ENCODE measurements at places on chromosomes 13 and 19.

DNA sequence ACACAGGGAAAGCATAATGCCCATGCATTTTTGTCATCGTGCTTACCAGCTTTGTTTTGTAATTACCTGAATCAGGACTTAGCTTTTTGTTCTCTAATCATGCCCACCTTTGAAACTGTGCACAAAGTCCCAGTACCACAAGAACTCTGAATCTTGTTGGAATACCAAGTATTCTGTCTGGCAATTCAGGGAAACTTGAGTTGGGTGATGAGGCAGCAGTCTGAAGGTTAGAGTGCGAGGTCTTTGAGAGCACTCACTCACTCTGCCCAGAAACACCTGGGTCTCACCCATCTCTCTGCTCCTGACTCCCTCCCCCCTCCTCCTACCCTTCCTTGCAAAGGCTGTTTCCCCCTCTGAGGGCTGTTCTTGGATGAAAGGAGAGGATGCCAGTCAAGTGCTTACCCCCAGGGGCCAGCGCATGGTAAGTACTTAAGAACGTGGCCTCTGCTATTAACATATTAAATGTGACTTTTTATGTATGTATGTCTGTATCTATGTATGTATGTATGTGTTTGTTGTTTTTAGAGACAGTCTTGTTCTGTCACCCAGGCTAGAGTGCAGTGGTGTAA is 22.4 kb downstream of the SIPA1L3 start:
- DNase-seq: no peak

- peak; percentile 14 for DNase-seq
These were observed 30.7 kb upstream of the WASF3 start for GRCh38 chr13:26526702-26527216.

GRCh38 chr13:73657821-73658540 is 476.2 kb downstream of the KLF12 start:
- DNase-seq: peak; percentile 39

DNA sequence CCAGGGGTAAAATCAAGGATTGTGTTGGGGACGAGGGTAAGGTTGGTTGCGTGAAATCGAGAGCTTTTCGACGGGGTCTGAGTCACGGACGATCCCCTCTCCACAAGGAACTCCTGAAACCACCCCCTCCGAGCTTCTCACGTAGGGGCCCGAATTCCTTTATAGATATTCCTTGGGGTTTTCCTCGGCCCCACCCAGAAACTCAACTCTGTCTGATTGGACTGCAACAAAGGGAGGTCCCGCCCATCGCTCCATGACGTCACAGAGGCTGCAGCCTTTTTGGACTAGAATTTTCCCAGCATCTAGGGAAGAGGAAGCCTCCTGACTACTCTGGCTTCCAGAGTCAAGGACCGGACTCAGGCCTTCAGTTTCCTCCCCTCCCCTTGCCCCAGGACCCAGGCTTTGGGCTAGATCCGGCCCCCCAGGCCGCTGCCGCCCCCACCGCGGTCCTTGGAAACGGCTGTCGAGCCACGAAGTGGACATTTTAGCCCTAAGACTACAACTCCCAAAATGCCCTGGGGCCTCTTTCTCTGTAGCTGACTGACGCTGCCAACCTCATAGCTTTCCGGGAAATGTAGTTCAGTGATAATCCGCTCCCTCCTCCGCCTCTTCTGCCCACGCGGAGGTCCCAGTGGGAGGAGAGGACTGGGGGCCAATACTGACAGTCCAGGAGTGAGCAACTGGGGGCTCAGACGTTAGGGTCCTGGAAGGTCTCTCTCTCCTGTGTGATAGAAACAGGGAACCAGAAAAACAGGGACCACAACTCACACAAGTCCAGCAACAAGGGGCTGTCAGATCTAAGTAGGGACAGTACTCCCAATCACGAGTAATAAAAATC is at the start of gene IZUMO1:
Gene IZUMO1 (minus strand): TSS at position 172 of the 838 bp plus-strand sequence. CDS start 1,050 bp downstream, outside the sequence.
- DNase-seq: peak; percentile 95

GRCh38 chr19:48654299-48655059 is 8.5 kb upstream of the CA11 start:
- peak; percentile 40 for DNase-seq

- DNase-seq: no peak
These were observed 492.4 kb downstream of the DACH1 start for GRCh38 chr13:71374471-71375049.

DNA sequence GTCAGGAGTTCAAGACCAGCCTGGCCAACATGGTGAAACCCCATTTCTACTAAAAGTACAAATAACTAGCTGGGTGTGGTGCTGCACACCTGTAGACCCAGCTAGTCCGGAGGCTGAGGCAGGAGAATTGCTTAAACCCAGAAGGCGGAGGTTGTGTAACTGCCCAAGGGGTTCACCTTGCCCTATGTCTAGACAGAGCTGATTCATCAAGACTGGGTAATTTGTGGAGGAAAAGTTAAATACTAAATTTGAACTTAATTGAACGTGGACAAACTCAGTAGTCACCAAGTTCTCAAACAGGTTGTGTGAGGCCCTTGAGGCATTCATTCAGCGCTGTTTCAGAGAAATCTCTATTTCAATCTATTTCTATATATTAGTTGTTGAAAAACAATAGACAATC is 13.7 kb upstream of the ZNF486 start:
- DNase-seq: no peak

DNA sequence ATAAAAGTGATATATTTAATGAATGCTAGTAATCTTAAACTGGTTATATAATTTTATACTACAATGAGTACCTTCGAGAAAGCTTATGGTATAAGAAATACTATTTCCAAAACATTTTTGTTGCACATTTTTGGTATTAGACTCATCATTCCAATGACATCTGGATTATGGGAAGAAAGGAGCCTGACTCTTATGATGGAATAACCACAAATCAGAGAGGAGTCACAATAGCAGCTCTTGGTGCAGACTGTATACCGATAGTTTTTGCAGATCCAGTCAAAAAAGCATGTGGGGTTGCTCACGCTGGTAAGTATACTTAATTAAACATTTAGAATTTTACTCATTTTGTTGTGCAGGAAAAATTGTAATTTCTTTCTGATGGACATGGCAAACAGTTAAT is 3.9 kb downstream of the LACC1 start:
- no peak for DNase-seq

GRCh38 chr19:8146877-8147581 is 2.4 kb downstream of the FBN3 start:
- no peak for DNase-seq

DNA sequence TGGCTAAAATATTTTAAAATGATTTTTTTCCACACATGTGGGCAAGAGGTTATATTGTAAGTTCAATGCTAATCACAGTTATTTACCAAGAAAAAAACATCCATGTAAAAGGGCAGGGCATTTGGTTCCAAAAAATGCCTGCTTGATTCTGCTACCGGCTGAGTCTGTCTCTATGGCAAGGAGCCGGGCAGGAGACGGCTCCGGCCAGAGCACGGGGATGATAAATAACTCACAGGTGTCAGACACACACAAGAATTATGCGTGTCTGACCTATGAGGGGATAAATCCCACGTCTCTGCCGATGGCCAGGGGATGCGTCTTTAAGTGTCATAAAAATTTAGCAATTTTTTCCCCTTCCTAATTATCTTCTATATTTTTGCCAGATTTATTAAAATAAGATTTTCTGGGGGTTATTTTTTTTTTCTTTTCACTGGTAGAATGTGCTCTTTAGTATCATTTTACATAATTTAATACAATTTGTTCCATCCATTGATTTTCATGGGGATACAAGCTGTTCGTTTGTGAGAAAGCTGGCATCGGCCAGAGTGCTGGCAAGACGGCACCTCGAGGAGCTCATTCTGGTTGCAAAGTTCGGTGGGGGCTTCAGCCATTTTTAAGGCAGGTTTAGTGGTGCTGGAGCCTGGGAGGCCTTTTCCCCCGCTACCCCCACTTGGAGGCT is 253.9 kb downstream of the ZNF536 start:
- no peak for DNase-seq

- no peak for DNase-seq
These were observed 69.7 kb downstream of the UFM1 start for GRCh38 chr13:38419312-38419873.

DNA sequence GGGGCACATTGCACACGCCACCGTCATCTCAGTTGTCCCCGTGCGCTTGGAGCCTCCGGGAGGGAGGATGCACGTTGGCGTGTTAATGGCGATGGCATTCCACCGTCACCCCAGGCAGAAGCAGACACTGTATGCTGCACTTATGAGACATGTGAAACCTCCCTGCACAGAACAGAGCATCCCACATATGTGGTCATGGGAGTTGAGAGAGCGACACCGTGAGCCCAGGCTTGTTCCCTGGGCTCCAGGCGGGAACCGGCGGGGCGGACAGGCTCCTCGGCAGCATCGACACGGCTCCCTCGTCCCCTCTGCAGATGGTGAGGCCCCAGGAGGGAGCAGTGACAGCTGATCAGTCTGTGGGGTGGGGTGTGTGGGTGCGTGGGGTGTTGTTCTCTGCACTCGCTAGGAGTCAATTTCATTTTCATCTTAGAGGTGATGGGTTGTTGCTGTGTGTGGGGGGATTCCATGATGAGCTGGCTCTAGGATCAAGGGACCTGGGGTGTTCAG is 40.4 kb downstream of the CRTC1 start:
- DNase-seq: no peak

DNA sequence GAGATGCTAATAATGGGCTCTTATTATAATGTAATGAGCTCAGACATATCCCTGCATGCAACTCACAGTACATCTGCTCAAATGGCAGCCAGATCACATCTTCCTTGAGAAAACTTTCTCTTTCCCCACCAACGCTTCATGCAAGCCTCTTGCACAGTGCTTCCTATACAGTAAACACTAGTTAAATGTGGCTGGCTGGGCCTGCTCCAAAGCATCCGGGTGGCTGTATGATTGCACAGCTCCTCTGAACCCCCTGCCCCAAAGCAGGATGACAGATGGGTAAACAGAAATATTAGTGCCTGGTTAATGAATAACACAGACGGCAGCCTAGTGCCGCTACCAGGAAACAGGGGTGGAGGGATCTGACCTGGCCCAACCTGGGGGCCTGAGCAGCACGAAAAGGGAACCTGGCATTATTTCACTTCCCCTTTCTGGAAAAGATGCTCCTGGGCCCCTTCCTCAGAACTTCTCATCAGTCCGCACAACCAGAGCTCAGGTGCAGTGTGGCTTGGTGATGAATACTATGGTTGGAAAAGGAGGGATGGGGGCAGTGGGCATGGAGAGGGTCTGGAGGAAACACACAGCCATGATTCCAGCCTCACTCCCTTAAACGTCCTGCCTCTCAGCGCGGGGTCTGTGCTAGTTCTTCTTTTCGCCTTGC is 10.8 kb downstream of the FFAR2 start:
- no peak for DNase-seq

DNA sequence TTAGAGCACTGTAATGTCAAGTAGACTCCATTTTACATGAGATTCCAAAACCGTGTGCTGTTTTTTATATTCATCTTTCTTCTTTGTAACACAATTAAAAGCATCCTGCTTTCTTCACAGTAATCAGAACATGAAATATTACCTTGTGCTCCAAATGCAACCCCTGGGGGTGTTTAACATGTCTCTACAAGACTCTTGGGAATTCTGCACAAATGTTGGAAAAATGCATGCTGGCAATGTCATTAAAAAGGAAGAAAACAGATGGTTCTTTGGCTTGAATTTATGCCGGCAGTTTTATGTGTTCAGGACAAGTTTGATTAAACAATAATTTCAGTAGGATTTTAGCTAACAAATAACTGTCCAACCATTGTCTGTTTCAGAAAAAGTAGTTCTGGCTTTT is 159.1 kb downstream of the LIG4 start:
- DNase-seq: peak; percentile 11

DNA sequence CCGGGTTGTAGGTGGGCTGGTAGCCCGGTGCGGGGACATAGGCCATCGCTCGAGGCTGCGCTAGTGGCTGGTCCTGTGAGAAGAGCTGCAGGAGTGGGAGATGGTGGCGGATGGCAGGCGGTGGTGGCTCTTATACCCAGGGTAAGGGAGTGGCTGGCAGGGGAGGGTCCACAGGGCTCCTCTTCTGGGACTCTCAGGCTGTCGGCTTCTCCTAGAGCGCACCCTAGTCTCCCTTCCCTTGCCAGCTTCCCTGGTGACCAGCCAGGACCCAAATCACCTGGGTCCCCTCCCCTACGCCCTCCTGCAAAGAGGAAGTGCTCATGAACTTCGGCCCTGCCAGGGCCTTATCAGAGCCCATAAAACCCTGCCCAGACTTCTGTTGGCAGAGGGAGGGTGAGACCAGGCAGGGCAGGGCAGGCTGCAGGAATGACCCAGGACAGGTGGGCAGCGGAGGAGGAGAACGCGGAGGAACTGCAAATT is at the start of gene LGALS4:
Gene LGALS4 (minus strand): TSS at position 105 of the 480 bp plus-strand sequence. CDS start 59 bp downstream, at position 46.
- DNase-seq: no peak

- peak; percentile 43 for DNase-seq
These were observed 29.7 kb downstream of the NKPD1 start for GRCh38 chr19:45130888-45131615.

- DNase-seq: no peak
These were observed 122.3 kb upstream of the GPC6 start for GRCh38 chr13:93104270-93104669.

- no peak for DNase-seq
These were observed 89.6 kb upstream of the SPRY2 start for GRCh38 chr13:80430561-80430960.

DNA sequence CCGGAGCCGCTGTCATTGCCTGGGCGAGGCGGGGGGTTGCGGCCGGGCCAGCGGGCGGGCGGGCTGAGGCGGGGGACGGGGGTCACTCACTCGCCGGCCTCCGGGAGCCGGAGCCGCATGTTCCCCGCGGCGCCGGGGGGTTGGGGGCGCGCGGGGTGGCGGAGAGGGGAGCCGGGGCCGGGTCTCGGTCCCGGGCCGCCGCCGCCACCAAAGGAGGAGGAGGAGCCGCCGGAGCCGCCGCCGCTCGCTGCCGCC is 149 bp downstream of the MED26 start:
- DNase-seq: no peak

- no peak for DNase-seq
These were observed 90.2 kb downstream of the ZAR1L start for GRCh38 chr13:32224916-32225315.

DNA sequence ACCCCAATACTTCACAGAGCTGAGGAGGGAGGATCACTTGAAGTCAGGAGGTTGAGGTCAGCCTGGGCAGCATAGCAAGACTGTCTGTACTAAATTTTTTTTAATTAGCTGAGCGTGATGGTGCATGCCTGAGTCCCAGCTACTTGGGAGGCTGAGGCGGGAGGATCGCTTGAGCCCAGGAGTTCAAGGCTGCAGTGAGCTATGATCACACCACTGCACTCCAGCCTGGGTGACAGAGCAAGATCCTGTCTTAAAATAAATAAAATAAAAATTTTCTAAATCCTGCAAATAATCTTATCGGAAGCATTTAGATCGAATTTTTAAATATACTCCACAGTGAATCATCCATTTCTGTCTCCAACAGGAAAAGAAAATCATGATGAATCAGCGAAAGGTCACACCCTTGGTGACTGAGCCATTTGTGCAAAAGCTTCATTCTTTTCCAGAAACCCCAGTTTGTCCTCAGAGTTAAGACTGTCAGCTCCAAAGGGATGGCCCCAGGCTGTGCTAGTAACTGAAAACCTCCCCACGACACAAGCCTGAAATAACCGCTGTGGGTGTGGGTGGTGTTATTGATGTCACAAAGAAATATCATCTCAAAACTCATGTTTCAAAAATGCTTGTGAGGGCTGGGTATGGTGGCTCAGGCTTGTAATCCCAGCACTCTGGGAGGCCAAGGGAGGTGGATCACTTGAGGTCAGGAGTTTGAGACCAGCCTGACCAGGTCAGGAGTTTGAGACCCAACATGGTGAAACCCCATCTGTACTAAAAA is 167.6 kb downstream of the PTPRS start:
- DNase-seq: peak; percentile 79

All from A673 (cell line).